ENCODE measurements at places on chromosomes 4 and X.

DNA sequence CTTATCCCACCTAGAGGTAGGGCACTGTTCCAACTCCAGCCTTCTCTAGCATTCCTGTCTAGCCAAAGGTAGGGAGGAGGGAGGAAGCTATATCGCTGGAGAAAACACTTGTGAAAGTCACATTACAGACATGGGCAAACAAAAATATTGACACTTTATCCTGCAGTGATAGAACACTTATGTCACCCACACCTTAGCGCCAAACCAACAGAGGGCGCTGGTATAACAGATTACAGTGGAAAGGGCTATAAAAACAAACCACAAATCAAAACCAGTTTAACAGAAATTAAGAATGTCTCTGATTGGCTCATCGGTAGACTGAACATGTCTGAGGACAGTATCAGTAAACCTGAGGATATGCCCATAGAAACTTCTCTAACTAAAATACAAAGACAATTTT, 451.3 kb downstream of the TLL1 start:
- DNase-seq = no peak

DNA sequence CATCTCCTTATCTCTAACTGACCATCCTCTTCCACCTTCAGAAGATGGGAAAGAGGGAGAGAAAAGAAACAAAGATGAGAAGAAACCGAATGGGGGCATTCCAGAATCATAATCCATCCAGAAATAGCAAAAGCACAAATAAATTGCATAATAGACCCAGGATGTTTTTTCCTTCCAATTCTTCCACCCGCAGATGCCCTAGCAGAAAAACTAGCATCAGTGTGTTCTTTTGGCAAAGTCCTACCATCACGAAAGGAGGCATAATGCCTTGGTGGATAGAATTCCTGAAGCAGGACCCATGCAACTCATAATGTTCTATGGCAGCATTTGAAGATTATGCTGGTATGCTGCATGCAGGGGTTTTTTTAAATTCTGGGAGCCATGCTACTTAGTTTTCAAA, 279.2 kb downstream of the PPP3CA start:
- DNase-seq = no peak

DNA sequence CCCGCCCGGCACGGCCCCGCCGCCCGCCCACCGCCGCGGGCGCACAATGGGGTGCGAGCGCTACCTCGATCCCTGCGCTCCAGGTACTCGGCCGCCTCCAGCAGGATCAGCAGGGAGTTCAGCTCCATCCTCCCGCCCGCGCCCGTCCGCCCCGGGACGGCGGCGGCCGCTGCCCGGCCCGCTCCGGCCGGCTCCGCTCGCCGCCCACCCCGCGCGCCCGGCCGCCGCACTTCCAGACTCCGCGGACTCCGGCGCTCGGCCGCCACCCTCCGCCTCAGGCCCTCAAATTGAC, at the start of gene MXD4:
Gene MXD4, minus strand, starts transcription at position 257 of the 292 bp plus-strand sequence. Its CDS starts 129 bp downstream, at position 128.
- DNase-seq = no peak

DNA sequence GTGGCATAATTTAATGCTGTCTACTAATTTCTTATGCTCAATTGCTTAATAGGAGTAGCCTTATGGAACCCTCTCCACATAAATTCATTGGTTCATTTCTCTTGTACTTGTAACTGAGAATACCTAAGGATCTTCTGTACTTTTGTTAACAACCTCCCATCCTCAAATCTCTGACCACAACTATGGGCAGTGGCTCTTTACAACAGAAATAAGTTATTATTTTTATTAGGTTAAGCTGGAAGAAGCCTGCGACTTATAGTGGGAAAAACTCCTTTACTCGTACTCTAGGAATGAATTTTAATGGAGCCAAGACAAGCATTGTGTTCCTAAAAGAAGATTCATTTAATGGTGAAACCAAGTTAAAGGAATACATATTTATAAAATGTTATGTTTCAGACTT, 337.1 kb upstream of the CTSO start:
- DNase-seq = no peak

GRCh38 chrX:259692-260355, 21.4 kb upstream of the PLCXD1 start:
- DNase-seq = peak; percentile 40

- no peak for DNase-seq
Observed at GRCh38 chr4:44186850-44187246, 261.8 kb downstream of the KCTD8 start.

DNA sequence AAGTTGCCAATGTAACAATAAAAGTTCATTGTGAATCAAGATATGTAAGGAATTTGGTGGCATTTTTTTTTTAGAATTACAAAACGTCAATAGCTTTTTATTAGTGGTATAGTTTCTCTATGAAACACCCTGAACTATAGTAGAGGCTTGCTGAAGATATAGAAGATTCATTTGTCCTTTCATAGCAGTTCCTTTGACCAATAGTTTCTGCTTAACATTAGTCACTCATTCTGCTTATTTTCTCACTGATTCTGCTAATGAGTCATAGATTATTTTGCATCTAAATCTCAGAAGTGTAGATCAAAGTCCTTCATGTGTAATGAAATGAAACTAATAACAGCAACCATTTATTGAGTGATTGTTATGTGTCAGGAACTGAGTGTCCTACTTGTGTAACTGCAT, 205.0 kb upstream of the TET2 start:
- no peak for DNase-seq

All from RWPE2 (cell line).